Forelimb muscle (tissue), 1 donor: ENCODE measurements at places on chromosomes 7 and 10.

- DNase-seq, result no peak
Observed at GRCh38 chr10:102460836-102461186, 9.5 kb upstream of the C10orf95 start.

DNA sequence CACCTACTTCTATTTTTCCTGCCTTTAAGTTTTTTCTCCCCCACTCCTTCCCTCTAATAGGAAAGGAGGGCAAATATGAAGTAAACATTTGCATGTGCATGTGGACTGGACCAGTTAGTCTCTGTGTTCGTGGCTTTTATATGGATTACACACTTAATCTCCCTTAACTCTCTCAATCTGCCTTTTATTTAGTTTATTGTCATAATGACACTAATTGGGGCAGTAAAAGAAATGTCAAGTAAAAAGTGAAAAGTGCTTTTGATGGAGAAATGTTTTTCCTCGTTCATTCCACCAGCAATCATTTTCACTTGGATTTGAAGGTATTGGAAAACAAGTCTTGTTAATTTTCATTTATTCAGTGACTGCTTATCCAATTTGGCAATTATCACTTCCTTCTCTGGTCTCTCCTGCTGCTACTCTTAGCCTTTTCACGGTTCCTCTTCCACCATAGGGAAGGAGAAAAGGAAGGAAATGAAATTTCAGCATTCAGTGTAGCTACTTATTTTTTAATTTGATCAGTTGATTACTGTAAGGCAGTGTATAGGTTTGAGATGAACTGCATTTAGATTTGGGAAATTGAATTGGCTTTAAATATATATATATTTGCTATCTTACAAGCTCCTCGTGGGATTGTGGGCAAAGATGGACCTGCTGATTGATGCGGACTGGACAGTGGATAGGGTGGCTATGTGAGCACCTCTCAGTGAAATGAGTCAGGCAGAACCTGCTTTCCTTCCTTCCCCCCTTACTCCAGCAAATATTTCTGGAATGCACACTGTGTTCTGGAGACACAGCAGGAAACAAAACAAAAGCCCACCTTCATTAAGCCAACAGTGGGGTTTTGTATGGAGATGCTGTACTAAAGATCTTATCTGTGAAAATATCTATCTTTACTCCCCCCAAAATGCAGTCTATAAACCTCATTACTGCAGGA is 77.5 kb downstream of the LRRC4 start:
- DNase-seq, result no peak

GRCh38 chr10:70376436-70377378 is 5.7 kb downstream of the LRRC20 start:
- DNase-seq, result no peak

DNA sequence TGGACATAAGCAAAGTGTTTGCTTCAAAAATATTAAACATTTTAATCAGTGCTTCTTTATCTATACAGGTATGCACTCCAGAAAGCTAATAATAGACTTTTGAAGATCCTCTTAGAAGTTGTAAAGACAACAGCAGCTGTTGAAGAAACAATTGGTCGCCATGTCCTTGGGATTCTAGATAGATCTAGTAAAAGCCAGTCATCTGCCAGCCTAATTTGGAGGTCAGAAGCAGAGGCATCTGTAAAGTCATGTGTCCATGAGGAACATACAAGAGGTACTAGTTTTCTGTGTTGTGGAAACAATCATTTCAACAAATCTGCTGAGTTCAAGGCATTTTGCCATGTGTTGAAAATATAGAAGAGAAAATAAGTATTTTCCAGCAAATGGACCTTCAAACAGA is 89.3 kb downstream of the CYP51A1 start:
- no peak for DNase-seq

DNA sequence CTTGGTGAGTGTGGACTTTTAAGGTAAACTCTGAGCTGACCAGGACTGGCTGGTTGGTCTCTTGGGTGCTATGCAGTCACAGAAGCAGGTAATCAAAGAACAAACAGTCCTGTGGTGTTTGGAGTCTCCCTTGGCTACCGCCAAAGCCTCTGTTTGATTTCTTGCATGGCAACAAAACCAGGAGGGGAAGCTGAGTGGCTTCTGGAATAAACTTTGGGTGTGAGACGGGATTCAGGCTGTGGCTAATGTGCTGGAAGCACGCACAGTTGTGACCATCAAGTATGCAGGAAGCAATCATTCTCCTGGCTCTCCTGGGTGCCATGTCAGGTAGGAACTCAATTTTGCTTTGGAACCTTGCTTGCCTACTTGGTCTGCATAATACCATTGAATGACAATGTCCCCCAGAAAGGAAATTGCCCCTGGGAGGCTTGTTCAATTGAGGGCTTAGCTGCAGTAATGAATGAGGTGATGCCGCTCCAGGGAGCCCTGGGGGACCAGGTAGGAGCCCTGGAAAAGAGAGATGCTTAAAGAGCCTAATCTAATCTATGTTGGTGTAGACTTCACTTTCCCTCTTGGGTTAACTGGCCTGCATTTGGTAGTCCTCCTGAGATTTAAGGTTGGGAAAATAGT is at the start of gene CDHR3:
CDHR3 (plus strand) TSS at position 227 of the 630 bp plus-strand sequence; CDS start at position 282, 55 bp downstream.
- DNase-seq, result no peak

- DNase-seq, result no peak
Observed at GRCh38 chr7:83366629-83367028, 203.9 kb upstream of the PCLO start.

GRCh38 chr10:49111320-49111698 is 4.0 kb downstream of the VSTM4 start:
- DNase-seq, result no peak

DNA sequence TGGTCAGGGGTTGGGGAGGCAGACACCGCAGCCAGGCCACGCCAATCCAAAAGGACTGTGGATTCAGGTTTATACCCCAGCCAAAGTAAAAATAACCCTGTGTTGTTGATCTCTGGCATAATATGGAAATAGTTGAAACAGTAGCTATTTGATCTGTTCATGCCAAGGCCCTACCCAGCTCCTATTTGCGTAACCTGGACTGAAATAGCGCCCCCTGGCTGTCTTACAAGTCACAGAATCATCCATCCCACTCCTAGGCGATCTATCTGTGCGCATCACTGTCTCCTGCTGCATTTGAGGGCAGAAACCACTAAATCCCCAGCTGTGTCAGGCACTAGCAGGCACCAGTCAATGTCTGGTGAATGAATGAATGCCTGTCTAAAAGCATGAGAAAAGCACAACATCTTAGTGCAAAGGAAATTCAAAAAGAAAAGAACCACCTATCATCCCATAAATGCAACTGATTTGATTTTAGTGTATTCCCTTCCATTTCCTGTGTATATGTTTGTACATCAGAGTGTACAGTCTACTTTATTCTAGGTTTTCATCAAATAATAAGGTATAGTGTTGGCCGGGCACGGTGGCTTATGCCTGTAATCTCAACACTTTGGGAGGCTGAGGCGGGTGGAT is 160.0 kb downstream of the SLIT1 start:
- no peak for DNase-seq

DNA sequence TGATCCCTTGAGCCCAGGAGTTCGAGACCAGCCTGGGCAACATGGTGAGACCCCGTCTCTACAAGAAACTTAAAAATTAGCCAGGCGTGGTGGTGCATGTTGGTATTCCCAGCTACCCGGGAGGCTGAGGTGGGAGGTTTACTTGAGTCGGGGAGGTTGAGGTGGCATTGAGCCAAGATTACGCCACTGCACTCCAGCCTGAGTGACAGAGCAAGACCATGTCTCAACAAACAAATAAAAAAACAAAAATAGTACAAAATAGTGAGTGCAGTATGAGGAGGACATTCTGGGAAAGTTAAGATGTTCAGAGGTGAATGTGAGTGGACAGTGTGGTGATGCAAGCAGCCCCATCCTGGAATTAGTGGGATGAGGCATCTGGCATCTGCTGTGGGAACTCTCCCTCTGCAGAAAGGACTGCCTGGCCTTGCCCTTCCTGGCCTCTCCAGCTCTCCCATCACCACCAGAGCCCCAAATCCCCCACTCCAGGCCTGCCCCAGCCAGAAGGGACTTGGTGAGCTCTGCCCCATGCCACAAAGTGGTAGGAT is 96.6 kb upstream of the PARD3 start:
- DNase-seq, result no peak

- DNase-seq, result no peak
Observed at GRCh38 chr7:76232698-76233097, 31.0 kb downstream of the SRRM3 start.

- DNase-seq, result no peak
Observed at GRCh38 chr7:76332078-76332477, 26.7 kb downstream of the YWHAG start.

DNA sequence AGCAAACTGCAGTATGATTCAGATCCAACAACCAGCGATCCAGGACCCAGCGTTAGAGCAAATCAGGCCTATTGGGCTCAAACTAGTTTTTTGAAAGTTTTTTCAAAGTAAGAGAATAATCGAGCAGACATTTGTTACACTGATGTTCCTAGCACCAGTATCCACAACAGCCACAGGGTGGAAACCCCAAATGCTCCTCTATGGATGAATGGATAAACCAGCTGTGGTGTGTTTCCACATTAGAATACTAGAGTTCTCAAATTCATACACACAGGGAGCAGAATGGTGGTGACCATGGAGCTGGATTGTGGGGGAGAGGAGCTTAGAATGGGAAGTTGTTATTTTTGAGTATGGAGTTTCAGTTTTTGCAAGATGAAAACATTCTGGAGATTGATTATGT is 60.7 kb downstream of the PDIA4 start:
- DNase-seq, result no peak

DNA sequence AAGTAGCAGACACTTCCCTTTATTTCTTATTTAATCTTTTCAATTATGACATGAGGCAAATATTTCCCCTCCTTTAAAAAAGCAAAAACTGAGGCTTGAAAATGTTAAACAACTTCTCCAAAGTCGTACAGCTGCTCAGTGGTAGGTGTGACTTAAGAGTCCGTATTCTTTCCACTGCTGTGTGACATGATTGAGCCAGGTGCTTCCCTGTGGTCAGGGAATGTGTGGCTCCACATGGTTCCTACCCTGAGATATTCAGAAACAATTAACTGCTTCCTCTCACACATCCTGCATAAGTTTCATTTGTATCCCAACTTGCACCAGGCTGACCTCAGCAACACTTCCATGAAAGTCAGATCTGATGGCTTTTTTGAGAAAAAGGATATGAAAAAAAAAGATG is 13.6 kb downstream of the OPALIN start:
- DNase-seq, result no peak

DNA sequence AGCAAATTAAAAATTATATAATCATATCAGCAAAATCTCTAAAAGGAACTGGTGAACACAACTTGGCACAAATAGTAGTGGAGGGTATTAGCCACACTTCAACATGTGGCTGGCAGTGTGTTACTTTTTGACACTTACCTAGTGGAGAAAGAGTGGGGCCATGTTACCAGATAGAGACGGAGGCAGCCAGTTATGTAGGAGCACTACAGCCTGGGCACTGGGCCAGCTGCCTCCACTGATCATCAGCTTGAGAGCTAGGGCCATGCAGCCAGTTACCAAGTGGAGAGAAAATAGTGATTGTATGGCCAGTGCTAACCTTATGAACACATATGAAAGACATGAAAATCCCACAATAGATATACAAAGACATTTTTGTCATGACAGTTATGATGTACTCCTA is 243.1 kb downstream of the CTNNA3 start:
- no peak for DNase-seq

- peak; percentile 13 for DNase-seq
Observed at GRCh38 chr7:15972862-15973275, 286.4 kb upstream of the MEOX2 start.

- DNase-seq, result no peak
Observed at GRCh38 chr10:132463333-132464255, 66.6 kb downstream of the PWWP2B start.

DNA sequence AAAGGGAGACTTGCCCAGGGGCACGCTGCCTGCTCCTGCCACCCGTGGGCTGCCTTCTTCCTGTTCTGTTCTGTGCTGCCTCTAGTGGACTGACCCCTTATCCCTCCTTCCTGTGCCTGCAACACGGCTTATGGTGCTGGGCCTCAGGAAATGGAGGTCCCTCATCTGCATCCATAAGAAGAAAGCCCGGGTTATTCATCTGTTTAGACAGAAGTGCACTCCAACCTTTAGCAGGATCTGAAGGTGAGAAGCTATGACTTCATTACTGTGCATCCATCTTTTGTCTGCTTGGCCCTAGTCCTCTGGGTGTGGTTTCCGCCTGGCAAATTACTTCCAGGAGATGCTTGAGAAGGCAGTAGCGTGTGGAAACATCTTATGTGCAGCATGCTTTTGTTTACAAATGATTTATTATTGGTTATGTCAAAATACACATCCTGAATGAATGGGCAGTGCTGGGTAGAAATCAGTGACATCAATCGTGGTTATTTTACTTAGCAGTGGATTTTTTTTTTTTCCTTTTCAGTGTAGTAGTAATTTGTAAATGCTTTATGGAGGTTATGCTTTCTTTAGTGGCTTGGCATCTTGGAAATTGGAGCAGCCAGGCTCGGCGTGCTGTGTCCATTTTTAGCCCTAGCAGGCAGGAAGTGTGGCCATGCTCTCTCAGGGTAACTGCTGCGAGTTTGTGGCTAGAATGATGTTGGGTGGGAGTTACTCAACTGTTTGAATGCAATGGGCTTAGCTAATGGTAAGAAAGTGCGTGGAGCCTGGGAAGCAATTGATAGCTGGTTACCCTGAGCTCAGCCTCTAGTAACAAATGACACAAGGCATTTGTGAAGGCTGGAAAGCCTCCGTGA is 12.7 kb downstream of the PTPRE start:
- DNase-seq, result no peak

- peak; percentile 32 for DNase-seq
Observed at GRCh38 chr10:119817991-119818888, 54.4 kb downstream of the MCMBP start.

DNA sequence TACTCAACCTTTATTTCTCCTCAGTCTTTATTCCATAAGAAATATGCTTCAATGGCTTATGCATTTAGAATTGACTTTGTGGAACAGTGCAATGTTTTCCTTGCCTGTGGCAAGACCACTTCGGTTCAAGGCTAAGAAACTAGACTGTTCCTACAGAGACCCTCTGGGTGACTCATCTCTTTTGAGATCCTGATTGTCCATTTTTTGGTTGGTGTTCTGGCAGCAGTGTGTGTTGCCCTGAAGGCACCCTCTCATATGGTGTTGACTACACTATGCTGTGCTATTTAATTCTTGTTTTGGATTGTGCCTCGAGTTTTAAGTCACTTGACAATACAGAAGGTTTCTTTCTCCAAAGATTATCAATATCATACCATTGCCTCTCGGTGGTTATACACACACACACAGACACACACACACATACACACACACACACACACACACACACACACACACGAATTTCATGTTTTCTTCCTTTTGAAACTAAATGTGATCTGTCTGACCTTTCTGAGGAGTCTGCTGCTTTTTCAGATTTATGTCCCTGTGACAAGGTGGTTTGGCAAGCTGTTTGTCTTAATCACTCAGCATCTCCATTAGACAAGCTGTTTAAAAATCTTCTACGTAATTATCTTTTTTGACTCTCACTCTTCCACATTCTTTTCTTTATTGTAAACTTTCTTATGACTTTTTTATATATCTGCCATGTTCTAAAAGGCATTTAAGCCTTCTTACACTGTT is 187.2 kb downstream of the VTI1A start:
- no peak for DNase-seq

- DNase-seq, result no peak
Observed at GRCh38 chr10:45456822-45457221, 82.8 kb downstream of the ALOX5 start.

- DNase-seq, result no peak
Observed at GRCh38 chr7:1592299-1592871, 22.6 kb upstream of the PSMG3 start.
